8988T (cell line): ENCODE measurements at places on chromosomes 16 and 17.

DNA sequence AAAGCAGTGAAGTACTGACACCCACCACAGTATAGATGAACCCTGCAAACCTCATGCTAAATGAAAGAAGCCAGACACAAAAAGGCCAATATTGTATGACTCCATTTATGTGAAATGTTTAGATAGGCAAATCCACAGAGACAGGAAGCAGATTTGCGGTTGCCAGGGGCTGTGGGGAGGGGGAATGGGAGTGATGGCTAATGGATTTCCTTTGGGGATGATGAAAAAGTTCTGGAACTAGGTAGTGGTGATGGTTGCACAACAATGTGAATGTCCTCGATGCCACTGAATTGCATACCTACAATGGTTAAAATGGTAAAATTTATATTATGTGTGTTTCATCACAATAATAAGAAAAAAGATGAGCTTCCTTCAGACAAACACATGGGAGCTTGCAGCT is 28.4 kb upstream of the WFIKKN2 start:
- no peak for DNase-seq

DNA sequence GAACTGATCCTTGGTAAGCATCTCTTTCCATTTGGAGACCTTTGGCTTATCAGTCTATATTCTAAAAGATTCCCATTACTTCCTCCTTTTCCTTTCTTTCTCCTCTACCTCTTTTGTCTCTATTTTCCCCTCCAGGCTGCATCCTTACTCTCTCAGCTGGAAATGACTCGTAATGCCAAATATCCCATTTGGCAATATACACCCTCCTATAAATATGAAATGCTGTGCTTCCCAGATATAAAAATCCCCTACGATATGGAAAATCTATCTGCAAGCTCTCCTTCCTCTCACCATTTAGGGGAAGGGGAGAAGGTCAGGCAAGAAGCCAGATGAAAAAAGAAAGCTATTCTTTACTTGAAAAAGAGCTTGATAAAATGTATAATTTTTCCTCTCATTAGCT is 39.9 kb downstream of the XPO6 start:
- DNase-seq = no peak

DNA sequence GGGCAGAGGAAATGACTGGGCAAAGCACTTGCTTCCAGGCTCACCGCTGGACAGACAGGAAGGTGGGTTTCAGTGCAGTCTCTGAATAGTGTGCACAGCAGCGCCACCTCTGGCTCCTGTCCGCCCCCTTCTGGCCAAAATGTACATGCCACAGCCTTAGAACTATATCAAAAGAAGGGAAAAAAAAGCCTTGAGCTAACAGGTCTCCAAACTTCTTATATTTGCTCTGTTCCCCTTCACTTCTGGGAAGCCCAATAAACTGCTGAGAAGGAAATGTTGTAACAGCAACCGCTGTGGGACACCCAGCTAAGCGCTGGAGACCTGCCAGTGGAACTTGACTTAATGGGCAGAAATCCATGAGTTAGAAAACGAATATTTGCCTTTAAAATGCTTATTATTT is 17.5 kb downstream of the COG7 start:
- peak; percentile 33 for DNase-seq

GRCh38 chr17:75277664-75278071 is 6.6 kb upstream of the MIF4GD start:
- no peak for DNase-seq

DNA sequence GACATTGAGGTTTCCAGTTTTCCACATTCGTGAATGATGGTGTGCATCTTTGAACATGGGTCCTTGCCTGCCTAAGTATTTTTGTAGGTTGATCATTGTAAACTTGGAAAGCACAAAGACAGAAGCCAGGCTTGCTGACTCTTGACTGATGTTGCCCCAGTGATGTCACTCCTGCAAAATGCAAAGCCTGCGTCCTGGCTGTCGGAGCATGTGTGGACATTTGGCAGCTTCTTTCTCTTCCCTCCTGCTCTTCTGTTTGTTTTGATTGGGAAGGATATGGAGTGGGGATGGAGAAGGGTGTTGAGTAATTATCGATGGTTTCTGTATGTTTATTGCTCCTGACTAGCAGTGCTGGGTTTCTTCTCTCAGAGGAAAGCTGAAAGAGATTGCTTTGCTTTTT is 3.2 kb downstream of the NDE1 start:
- no peak for DNase-seq
